ENCODE measurements at places on chromosomes 3 and 15. TPM values are rescaled to one million over a fixed set of nuclear protein-coding genes. Genes with fewer than 3 reads are reported as not detected.

Gene PHLDB2
- polyA plus RNA-seq = 1.4 TPM

Gene LEKR1
- polyA plus RNA-seq = 0.93 TPM

Gene ZNF662
- polyA plus RNA-seq = not detected

Gene PIERCE2
- polyA plus RNA-seq = 2.2 TPM
